ENCODE measurements at places on chromosomes 3 and 15.

DNA sequence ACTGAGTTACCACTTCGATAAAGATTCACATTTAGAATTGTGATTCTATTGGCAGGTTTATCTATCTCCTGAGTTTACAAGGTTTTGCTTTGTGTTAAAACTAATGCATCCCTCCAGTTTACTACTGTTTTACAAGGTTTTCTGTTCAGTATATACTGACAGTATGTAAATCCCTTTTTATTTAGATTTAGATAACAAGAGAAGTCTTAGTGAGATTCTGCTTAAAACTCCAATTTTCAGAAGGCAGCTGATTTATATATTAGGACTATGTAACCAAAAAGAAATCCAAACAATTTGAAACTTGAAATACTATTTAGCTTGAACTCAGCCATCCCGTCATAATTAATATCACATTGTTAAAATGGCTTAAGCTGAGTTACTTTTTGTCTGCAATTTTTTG lies 619.2 kb downstream of the NAALADL2 start:
- no peak for DNase-seq

DNA sequence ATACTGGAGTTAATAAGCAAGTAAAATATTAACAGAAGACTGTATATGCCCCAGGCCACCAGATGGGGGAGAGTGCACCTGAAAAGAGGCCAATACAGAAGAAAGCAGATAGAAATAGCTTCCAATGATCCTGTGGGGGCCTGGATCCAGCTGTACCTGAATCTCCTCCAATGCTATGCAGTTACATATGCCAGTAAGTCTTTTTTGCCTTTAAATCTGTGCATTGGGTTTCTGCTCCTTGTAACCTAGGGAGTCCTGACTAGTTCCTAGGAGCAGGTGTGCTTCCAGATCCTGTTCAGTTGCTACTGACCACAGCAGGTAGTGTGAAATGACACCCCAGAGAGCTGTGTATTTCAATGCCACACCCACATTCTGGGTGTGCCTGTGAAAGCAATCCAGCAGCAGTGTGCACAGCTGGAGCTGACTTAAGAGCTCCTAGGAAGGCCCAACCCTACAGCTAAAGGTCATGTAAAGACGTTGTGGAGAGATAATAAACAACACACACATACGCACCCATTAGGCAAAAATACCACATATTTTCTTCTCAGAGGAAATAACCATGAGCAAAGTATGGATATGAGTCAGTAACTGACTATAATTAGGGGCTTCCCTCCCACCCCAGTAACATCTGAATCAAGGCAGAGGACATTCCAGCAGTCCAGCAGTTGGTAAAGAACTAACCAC lies 62.2 kb upstream of the AKAP13 start:
- DNase-seq, result no peak

DNA sequence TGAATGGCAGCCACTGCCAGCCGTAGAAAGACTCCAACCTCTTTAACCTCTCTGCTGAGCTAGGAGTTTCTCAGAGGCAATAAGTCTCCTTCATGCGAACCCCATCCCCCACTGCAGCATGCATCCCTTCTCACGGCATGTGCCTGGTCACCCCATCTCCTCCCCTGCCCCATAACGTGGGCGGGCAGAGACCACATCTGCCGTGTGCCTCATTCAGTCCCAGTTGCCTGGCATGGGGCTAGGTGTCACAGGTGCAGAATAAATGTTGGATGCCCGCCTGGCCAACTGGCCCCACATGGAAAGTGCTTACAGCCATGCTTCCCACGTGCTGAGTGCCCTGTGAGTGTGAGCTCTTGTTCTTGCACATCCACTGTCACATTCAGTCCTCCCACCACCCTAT lies 43.5 kb upstream of the NTRK3 start:
- no peak for DNase-seq

DNA sequence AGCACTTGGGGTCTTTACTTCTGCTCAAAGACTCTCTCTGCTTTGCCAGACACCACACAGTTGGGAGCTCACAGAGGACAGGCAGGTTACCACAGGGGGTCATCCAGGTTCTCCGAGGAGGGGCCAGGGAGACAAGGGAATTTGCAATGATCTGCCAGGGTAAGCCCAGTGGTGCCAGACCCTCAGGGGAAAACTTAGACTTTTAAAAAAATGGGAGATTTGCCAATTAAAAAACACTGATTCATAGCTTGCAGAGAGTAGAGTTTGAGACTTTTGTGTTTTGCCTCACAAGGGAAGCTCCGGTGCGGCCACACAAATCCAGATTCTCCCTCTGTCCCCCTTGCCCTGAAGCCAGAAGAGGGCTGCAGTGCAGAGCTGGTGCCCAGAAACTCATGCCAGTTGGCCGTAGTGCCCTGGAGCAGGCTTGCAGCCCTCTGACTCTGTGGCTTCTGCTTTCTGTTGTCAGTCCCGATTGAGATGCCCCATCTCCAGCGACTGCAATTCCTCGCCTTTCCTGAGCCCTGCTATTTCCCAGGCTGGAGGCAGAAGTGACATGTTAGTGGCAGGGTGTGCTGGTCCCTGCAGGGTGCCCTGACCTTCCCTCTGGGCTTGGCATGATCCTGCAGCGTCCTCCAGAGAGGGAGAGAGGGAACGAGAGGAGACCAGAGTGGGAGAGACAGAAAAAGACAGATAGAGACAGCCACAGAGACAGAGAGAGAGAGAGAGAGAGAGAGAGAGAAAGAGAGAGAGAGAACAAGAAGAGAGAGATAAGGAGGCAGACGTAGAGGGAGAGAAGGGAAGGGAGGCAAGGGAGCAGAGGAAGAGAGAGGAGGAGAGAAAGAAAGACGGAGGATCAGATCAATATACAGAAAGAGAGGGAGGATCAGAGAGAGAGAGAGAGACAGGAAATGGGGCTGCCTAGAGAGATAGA lies 46.0 kb downstream of the RHCG start:
- DNase-seq, result no peak

GRCh38 chr3:67076607-67077006 lies 78.5 kb downstream of the KBTBD8 start:
- DNase-seq, result no peak

- no peak for DNase-seq
Measured at GRCh38 chr3:9754678-9755077, 4.9 kb downstream of the OGG1 start.

DNA sequence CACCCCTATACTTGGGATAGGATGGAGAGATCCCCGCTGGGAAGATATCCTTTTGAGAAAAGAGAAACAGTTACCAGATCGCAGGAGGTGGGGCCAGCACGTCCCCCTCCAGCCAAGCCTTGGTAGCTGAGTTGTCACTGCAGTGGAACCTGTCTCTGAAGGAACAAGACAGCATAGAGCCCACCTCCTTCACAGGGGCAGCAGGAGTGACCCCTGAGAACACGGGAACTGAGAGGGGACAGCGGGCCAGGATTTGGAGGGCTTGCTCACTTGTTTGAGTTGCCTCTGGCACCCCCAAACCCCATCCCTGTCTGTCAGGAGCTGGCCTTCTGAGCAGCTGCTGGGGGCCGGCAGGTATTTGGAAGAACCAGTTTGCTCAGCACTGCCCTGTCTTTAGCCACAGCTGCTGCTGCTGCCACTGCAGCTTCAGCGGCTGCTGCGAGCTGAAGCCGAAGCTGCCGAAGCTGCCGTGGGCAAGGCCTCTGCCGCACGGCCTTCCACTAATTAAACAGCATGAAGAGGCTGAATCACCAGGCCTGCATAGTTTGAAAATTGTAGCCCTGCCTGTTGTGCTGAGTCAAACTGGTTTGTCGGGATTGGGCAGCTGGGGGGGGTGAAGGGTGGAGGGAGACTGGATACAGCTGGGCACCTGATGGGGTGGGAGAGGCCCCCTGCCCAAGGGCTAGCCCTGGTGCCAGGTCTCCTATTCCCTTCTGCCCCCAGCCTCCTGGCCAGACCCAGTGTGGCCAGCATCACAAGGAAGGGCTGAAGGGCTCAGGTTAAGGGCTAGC lies 4.0 kb downstream of the EPHB3 start:
- DNase-seq, result no peak

DNA sequence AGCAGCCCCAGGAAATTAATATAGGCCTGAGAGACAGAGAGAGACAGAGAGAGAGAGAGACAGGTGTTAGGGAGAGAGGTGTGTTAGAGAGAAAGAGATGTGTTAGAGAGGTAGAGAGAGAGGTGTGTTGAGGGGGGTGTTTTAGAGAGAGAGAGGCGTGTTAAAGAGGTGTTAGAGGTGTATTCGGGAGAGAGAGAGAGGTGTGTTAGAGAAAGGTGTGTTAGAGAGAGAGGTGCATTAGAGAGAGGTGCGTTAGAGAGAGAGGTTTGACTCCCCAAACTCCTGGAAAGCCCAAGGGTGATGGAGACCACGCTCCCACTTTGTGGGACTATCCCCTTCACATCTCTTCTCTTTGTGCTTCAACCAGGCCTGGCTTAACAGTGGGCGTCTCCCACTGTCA lies 95.5 kb downstream of the CACNA2D3 start:
- DNase-seq, result no peak

DNA sequence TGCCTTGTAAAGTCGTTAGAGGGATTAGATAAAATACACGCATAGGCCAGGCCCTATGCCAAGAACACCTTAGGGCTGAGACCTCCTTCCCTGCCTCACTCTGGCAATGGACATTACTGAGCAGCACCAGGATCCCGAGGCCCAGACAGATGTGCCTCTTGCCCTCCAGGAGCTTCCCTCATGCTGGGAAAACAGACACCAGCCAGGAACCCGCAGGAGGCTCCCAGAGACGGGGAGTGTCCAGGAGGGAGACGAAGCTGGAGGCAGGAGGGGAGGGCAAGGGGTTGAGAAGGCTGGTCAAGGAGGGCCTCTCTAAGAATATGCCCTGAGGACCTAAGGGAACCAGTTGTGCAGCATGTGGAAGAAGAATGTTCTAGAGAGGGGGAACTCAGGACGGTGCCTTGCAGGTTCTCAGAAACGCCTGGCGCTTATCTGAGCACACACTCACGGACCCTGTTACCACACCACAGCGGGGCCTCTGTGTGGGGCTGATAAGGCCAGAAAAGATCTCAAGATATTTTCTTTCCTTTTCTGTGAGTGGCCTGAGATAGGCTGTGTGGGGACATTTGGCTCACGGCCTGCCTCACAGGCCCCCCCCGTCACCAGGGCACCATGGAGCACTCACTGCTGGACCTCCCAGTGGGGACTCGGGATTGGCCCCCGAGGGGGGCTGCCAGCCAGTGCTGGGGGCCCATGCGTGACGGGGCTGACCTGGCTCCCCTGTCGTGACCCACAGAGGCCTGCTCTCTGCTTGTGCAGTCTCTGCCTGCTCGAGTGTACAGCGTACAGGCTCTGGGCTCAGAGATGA lies 22.0 kb upstream of the CYP11A1 start:
- DNase-seq, result no peak

- DNase-seq, result no peak
Measured at GRCh38 chr3:174229916-174230315, 629.2 kb upstream of the NAALADL2 start.

- no peak for DNase-seq
Measured at GRCh38 chr3:129017484-129017899, 16.4 kb downstream of the EFCC1 start.

GRCh38 chr3:98824256-98824655 lies 61.1 kb downstream of the ST3GAL6 start:
- no peak for DNase-seq

DNA sequence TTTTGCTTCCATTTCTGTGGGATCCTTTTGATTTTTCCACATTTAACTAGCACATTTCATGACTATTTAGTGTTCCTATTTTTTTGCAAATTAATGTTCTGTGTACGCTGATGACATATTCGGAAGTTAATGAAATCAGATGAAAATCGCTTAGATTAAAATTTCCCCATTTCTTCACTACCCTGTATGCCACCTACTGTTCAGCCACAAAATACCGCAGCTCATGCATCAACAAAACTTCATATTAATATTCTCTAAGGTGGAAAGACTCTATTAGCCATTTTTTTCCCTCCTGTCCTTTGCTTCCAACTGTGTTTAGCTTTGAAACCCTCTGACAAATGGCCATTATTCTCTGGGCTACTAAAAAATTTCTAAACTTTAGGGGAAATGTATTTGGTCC lies 300.6 kb downstream of the MECOM start:
- no peak for DNase-seq

GRCh38 chr15:63019511-63020109 lies 22.9 kb upstream of the TPM1 start:
- no peak for DNase-seq

DNA sequence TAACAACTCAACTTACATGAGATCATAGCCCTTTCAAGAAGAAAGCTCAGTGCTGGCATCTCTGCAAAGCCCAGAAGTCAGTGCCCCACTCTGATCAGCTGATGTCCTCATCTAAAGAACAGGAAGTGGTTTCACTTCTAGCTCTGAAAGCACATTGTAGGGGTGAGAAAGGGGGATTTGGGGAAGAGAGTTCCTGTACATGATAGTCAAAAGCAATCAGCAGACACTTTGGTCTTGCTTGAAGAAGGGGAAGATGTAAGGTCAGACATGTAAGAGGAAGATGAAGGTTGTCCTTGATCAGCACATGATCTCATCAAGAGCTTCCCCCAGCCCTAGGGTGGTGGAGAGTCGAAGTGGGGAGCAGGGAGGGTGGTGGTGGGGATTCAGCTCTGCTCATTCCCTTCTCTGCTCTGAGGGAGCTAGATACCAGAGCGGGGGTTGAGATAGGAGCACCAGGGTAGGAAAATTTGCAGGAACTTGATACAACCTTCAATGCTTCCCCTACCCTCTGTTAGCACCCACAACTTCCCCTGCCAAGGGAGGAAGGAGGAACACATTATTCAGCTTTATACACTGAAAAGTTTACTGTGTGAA lies 76.4 kb upstream of the ETV5 start:
- no peak for DNase-seq

- no peak for DNase-seq
Measured at GRCh38 chr15:100525436-100525835, 3.3 kb downstream of the CERS3 start.

DNA sequence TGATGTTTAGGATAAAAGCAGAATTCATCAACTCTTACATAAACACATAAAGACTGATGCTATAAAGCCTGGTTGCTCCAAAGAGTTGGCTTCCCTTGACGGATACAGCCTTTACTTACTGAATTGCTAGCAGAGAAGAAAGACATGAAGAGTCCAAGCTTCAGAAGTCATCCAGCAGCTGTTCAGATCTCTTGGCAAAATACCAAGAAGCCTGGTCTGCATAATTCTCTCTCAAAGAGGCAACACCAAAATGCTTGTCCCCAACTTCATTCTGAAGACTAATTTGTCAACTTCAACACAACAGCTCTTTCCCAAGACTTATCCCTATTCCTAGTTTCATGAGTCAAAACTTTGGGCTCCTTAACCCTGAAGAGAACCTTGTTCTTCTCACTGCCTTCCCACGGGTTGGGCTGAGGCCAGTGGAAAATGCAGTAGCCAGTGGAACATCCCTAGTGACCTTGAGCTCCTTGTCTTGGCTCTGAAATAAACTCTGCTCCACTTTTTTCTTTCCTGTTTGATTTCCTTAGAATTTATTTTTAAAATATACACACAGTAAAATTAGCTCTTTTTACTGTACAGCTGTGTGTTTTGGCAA lies 119.2 kb upstream of the THBS1 start:
- no peak for DNase-seq

GRCh38 chr3:46936733-46937250 lies 39.8 kb downstream of the CCDC12 start:
- no peak for DNase-seq

DNA sequence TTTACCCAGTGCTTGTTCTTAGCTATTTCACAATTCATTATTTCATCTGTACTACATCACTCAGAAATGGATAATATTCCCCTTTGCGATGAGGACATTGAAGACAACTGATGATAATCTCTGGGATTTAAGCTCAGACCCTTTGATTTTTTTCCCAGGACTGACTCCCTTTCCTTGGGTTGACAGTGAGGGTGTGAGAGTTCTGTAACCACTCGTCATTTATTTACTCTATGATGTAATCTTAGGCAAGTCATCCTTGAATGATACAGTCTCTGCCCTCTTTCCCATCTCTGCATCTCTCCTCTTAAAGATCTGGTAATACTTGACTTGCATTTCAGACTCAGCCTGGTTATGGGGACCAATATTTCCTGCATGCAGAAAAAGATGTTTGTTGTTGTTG lies 1041.7 kb downstream of the AGBL1 start:
- no peak for DNase-seq

Measured in iPS DF 19.7 (cell line).